Stimulated activated CD8-positive, alpha-beta memory T cell treated with anti-CD3 and anti-CD28 coated beads, Interleukin-7, amount 100 ng/mL, for 24 hours (primary cell): ENCODE measurements at places on chromosomes 1 and 21.

DNA sequence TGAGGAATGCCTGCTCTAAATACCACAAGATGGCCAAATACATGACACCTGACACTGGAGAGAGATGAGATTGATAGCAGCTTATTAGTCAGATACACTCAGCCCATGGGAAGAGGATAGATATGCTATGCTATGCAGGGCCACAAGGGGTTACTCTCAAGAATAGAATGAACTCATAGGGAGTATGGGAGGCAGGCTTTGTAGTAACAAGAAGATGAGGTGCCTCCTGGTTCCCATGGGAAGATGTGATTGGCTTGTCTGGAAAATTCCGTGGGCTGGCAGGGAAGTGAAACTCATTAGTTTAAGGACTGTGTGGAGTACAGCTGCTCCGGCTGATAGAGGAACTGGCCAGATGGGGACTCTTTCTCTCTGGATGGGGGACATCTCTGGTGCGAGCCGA is 16.5 kb downstream of the CCDC30 start:
- DNase-seq, result no peak

GRCh38 chr21:37009740-37010341 is 3.3 kb downstream of the RIPPLY3 start:
- DNase-seq, result peak; percentile 62

DNA sequence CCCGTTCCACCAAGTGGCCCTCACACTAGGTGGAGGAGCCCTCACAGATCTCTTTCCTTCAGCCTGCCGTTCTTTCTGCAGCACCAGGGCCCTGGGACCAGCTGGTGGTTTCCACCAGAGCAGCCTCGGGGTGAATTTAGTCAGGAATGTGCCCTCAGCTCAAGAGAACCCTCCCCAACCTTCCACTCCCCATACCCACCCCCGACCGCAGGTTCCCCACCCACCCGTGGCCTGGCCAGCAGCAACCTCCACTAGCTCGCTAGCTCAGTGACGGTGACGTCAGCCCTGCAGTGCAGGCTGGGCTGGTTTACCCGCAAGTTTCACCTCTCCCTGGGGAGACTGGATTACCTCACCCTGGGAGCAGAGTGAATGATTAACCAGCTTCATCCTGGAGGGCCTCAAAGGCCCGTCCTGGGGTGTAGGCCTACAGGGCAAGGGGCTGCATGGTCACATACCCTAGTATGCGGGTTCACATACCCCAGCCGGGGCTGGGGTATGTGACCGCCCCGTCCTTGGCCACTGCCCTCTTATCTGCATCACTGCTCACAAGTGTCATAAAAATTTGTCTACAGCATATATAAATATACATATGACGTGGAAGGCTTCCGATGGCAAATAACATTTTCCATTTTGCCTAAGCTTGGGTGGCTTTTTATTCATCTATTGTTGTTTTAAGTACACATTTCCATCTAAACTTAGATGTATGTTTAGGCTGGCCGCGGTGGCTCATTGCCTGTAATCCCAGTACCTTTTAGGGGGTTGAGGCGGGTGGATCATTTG is 24.5 kb downstream of the ELF3 start:
- no peak for DNase-seq

- DNase-seq, result no peak
Measured at GRCh38 chr1:178536329-178536728, 23.4 kb downstream of the TEX35 start.

GRCh38 chr1:201514466-201514865 is 7.5 kb upstream of the CSRP1 start:
- no peak for DNase-seq
